B cell (primary cell): ENCODE measurements at places on chromosomes 16 and 17.

- no peak for DNase-seq
Measured at GRCh38 chr17:73362697-73363096, 50.9 kb upstream of the CDC42EP4 start.

GRCh38 chr17:35900708-35901480 lies 20.7 kb upstream of the CCL5 start:
- no peak for DNase-seq

- no peak for DNase-seq
Measured at GRCh38 chr17:8436844-8437171, 1.1 kb downstream of the NDEL1 start.

GRCh38 chr16:65117811-65118448 lies 3.9 kb downstream of the CDH11 start:
- DNase-seq, result peak; percentile 20

GRCh38 chr17:45284176-45285140 lies 22.6 kb upstream of the SPATA32 start:
- peak; percentile 50 for DNase-seq

DNA sequence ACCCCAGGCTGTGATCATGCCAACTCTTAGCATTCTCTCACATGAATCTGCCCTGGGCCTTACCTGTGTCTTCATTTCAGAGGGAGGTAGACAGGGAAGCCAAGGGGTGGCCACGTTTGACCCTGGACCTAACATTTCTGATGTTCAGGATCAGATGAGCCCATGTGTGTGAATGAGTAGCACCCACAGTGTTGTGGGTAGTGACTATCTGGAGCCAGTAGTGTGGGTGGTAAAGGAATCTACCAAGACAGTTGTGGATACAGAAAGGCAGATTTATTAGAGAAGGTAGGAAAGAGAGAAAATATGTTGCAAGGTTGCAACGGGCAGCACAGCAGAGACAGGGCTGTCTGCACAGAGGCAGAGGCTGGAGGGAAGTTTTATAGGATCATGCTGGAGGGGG lies 60.5 kb downstream of the TK2 start:
- no peak for DNase-seq

DNA sequence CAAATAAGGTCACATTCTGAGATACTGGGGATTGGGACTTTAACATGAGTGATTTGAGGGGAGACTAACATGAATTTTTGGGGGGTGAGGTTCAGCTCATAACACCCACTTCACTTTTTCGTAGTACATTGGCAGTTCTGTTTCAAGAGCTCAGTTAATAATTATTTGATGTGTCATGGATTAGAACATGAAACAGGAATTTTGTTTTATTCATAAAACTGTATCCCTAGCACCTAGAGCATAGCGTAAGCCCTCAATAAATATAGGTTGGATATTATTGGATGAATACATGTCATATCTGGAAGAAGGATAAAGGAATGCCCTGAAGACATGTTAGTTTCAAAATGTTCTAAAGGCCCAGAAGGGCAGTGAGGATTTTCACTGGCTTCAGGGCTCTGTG lies 119.8 kb downstream of the PRKCA start:
- DNase-seq, result no peak

DNA sequence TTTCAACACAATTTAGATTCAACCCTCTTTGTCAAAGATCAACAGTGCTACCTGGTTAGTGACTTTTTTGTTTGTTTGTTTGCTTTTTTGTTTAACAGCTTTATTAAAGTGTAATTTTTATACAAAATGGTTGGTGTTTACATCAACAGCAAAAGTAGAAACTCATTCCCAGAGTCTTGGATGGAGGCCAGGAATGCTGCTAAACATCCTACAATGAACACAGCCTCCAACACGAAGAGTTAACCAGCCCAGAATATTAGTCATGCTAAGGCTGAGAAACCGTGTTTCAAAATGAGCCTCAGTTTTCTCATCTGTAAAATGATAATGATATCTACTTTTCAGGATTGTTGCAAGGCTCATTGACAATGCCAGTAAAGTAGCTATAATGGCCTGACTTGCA lies 211.0 kb upstream of the MAF start:
- DNase-seq, result no peak

DNA sequence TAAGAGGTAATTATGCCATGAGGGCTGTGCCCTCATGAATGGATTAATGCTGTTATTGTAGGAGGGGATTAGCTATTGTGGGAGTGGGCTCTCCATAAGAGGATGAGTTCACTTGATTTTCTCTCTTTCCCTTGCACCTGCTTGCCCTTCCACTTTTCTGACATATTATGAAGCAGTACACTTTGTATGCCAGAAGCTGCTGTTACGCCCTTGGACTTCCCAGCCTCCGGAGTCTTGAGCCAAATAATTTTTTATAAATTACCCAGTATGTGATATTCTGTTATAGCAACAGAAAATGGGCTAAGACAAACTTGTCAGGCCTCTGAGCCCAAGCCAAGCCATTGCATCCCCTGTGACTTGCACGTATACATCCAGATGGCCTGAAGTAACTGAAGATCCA lies 38.4 kb downstream of the PSMD12 start:
- no peak for DNase-seq

GRCh38 chr16:57019746-57020145 lies 30.4 kb downstream of the NLRC5 start:
- DNase-seq, result no peak

DNA sequence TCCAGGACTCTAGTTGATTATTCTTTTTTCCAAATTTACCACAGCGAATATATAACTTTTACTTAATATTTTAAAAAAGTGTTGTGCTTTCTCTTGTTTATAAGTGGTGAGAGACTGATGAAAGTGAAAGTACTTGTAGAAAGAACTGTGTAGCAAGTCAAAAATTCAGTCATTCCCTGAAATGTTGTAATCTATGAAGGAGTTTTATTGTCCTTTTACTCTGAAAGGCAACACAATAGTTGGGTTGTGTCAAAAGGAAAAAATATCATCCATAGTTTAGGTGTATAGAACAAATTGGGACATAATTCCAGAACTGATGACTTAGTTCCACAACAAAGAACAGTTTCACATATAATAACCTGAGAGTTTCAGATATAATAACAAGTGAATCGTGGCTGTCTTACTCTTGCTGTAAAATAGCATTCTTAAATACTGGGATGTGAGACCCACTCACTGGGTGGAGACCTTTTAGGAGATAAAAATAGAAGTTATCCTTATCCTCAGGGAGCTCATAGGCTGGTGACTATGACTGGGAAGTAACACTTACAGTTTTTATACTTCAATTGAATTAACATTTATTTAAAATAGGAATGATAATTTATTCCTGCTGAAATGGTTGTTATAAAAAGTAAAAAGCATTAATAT lies 20.6 kb downstream of the CYB5B start:
- DNase-seq, result peak; percentile 27

DNA sequence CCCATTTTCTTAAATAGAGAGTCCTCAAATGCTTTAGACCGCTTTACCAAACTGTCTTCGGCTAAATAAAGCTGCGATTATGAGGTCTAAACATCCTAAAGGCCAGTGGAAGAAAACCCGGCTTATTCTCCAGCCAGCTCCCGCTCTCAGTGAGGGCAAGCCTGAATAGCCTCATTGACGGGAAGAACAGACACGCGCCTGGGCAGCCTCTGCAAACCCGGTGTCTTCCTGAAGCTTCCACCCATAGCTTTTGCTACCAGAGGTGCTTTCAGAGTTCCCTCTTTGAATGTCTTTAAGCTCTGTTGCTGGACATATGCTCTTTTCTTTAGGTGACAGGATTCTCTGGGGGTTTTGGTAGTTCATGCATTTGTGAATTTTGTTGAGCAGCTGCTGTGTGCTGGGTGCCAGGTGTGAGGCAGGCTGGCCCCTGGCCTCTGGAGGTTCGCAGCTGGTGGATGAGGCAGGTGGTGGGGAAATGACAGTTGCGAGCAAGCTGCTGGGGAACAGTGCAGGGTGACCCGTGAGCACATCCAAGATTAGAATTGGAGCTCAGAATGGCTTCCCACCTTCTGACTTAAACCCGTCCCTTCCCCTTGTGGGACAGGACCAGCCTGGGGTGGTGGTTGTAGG lies 44.7 kb downstream of the CRISPLD2 start:
- no peak for DNase-seq

GRCh38 chr16:50637716-50638602 lies 43.2 kb downstream of the SNX20 start:
- DNase-seq, result no peak

GRCh38 chr17:28031174-28031573 lies 11.3 kb upstream of the NLK start:
- no peak for DNase-seq
